Stimulated activated CD4-positive, alpha-beta T cell treated with anti-CD3 and anti-CD28 coated beads, Interleukin-2, amount 100 ng/mL, for 24 hours (primary cell): ENCODE measurements at places on chromosomes 11 and 22.

DNA sequence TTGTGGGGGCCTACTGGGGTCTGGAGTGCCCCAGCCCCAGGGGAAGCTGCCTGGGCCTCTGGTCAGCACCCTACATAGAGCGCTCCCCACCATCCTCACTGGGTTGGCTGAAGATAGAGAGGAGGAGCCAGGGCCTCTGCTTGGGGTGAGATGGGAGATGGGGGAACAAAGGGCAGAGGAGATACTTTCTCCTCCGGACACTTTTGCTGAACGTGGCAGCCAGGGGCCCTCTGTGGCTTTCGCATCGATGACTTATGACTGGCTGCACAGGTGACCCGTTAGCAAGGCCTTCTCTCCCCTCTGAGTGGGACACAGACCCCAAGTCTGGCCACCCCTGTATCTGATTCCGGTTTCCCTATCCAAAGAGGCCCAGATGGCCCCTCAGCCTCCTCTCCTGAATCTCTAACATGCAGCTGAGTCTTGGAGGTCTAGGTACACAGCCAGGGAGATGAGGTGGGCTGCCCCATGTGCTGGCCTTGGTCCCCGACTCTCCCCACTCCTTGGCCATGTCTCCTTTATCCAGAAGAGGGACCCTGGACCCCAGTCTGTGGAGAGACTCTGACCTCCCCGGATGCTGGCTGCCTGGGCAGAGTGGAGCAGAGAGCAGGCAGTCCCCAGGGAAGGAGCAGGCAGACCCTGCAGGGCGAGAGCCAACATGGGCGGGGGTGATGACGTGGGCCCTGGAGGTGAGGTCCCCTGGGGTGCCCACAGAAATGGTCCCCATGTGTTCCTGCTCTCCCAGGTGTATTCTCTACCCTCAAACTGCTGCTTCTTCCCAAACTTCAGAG is 59.3 kb upstream of the NECTIN1 start:
- DNase-seq = no peak

DNA sequence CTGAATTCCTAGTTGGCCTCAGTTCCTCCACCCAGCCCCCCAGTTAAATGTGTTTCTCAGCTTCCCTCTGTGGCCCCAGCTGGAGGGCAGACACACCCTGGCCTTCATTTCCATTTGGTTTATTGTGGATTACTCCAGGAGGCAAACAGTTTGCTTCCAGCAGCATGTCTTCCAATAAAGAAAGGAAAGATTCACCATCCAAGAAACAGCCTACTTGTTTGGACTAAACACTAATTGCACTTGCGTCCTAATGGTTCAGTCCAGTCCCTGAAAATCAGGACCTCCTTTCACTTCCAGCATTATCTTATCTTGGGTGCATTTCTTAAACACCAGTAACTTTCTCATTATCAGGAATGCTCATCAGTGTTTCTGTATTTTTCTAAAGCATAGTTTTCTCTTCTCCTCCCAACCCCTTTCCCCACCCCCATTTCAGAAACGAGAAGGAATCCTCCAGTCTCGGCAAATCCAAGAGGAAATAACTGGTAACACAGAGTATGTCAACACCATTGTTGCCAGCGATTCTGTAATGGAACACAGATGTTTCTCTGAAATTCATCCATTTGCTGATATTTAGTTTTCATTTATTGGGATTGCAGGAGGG is 130.9 kb downstream of the PARVA start:
- no peak for DNase-seq

- DNase-seq = no peak
These were observed 588.4 kb upstream of the LRRC4C start for GRCh38 chr11:42047637-42048555.

- no peak for DNase-seq
These were observed 136.7 kb upstream of the TTC12 start for GRCh38 chr11:113177671-113178070.

DNA sequence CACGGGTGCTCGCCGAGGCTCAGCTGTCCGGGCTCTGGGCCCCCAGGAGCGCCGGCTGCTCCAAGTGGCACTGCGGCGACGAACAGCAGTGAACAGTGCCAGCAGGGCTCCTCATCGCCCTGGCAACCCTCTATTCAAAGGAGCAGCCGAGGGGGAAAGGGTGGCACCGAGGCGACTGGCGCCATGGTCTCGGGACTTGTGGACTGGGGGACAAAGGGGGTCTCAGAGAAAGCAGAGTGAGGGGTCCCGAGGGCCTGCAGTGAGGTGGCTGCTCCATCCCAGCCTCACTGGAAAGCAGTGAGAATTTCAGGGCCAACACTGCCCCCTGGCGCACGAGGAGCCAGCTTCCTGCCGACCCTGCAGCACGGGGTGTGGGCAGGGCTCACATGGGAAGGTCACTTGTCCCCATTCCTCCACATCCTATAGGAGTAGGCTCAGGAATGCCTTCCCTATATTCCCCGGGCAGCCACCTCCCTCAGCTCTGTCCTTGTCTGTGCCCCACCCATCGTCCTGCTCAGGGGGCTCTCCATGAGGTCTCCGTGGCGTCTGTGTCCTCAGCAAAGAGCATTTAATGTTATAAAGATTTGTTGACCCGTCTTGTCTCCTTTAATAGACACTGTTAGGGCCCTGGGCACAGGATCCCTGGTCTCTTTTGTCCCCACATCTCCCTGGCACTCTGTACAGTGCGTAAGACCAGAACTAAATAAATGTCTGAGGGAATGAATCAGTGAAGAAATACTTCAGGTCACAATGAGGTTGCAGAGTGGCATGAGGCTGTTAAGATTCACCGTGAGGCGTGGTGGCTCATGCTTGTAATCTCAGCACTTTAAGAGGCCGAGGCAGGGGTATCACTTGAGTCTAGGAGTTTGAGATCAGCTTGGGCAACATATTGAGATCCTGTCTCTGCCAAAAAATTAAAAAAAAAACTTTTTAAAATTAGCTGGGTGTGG is 26.4 kb downstream of the LRFN4 start:
- DNase-seq = peak; percentile 80

- no peak for DNase-seq
These were observed 144.0 kb downstream of the GRIK4 start for GRCh38 chr11:120655589-120655988.

GRCh38 chr11:121688860-121689614 is 236.3 kb upstream of the SORL1-AS1 start:
- no peak for DNase-seq

DNA sequence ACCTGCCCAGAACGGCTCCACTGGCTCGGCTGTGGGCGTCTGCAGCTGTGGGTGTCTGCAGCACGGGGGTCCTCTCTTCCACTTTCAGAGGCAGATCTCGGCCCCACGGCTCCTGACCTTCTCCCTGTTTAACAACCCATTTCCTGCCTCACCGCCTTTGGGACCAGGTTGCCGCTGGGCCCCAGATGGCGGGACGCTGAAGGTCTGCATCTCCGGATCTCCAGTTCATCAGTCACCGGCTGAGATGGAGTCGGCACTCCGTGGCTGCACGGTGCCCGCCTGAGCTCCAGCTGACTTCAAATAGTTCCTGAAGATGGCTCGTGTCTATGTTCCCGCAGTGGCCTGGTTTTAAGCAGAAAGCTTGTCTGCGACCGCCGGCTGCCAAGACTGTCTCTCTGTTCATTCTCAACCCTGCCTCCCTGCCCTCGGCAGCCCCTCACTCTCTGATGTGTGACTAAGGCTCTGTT is 475.9 kb downstream of the BRD1 start:
- DNase-seq = no peak

- DNase-seq = no peak
These were observed 39.0 kb downstream of the GRAMD1B start for GRCh38 chr11:123469089-123469488.

GRCh38 chr22:32501836-32502752 is 27.5 kb downstream of the FBXO7 start:
- no peak for DNase-seq

DNA sequence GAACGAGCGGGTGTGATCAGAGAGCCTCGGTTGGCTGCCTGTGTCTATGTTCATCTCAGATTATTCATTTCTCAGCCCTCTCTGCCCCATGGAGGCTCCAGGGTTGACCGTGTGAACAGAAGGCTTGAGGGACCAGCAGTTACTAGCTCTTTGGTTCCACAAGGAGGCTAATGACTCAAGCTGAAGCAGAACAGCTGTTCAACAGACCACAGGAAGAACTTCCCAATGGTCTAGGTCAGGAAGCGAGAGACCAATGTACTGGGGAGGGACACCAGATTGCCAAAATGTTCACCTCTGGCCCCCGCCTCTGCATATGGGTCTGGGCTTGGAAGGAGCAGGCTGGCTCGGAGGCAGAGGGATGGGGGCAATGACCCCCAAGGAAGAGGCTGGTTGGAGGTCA is 14.7 kb upstream of the PDE2A start:
- DNase-seq = no peak

GRCh38 chr11:121754598-121754997 is 301.8 kb upstream of the SORL1-AS1 start:
- no peak for DNase-seq

GRCh38 chr11:69462106-69462951 is 19.1 kb upstream of the LINC01488 start:
- DNase-seq = no peak

GRCh38 chr22:27669798-27670599 is 131.6 kb downstream of the MN1 start:
- no peak for DNase-seq

DNA sequence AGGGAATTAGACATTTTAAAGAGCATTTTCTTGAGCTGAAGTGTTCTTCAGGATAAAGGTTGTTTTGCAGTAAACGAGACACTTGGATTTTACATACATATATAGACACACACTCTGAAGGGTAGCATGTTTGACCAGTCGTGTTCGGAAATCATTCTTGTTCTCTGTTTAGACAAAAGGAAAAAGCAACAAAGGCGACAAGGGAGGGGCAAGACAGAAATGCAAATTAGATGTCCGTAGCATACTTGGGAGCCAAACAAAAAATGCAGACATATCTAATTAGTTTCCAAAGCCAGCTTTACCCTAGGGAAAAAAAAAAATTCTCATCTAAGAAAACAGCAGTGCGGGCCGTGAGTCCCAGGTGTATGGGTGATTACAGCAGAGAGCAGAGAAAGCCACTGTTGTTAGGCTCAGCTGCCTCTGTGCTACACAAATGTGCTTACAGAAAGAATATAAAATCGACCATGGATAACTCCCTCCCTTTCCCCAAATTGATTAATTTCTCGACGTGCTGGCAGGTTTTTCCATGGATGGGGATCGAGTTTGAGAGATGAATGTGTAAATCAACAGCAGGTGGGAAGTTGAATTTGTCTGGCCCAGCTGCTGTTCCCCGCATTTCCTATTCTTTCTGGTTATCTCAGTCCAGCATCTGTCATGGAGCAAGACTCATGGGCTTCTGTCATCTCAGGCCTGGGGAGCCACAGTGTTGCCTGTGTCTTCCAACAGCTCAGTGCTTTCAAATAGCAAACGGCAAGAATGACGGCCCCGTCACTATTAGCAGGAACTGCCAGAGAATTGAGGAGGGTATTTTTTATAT is 176.5 kb upstream of the TTC12 start:
- DNase-seq = no peak

- DNase-seq = no peak
These were observed 20.8 kb downstream of the RSPH14 start for GRCh38 chr22:23121000-23121421.

GRCh38 chr22:41524251-41524661 is 20.0 kb downstream of the POLR3H start:
- no peak for DNase-seq

DNA sequence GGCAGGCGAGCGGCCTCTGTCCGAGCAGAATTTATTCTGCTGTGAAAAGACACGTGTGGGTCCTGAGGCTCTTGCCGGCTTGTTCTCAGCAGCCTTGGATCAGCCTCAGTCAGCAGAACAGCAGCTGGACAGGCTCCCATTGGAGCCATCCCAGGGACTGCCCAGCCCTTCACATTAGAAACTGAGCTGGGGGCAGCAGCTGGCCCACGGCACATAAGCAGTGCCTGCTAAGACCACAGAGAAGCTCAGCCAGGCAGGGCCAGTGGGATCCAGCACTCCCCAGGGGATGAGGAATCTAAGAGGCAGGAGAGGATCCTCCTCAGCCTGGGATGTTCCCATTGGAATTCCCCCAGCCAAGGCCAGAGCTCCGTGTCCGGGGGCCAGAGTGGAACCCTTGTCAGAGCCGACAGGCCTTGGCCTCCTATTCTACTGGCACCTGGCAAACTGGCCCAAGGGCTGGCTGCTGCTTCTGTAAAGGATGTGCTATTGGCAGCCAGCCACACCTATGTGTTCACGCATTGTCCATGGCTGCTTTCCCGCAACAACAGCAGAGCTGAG is 18.2 kb downstream of the RTN4R start:
- DNase-seq = no peak

DNA sequence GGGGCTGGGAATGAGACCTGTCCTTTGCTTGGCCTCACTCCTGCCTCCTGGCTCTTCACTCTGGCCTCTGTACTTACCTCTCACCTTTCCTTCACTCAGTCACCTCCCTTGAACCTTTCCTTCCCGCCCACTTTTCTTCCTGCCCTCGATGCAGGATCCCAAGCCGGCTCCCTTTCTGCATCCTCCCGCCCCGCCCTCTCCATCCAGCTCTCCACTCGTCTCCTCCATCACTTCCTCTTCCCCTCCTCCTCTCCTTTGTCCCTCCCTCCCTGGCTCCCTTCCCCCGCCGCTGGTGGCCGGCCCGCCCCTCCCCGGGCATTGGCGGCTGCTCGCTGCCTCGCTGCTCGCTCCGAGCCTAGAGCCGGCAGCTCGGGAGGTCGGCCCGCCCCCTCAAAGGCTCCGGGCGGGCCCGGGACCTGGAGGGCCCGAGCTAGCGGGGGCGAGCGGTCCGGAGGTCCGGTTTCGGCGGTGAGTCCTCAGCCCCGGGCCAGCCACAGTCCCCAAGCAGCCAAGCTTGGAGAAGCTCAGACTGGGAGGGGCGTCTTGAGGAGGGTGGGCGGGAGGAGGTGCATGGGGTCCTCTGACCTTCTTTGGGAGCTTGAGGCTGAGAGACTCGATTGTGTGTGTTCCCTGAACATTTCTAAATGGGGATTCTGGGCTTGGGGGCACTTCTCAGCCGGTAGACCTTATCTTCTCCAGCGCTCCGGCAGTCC is 13.8 kb downstream of the PHLDB1 start:
- peak; percentile 51 for DNase-seq

- no peak for DNase-seq
These were observed 178.2 kb upstream of the ZC3H12C start for GRCh38 chr11:109914809-109915653.

GRCh38 chr11:69657456-69657910 is 16.5 kb downstream of the CCND1 start:
- no peak for DNase-seq

DNA sequence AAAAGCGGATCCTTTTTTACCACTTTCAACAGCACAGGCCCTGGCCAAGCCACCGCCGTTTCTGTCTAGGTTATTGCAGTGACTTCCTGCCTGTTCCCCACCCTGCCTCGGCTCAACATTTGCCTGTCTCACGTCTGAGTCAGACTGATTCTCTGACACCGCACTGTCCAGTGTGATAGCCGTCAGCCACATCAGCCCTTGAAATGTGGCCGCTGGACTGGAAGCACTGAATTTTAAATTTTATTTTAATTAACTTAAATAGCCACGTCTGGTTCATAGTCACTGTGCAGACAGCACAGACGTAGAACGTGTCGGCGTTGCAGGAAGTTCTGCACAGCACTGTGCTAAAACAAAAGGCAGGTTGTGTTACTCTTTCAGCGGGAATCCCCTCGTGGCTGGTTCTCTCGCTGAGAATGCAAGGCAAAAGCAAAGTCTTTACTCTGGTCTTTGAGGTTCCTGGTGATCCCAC is 56.3 kb upstream of the ADSL start:
- peak; percentile 64 for DNase-seq
